Epithelial cell of prostate (primary cell): ENCODE measurements at places on chromosomes 4 and X.

- DNase-seq = no peak
Measured at GRCh38 chrX:70494441-70494840, 49.8 kb downstream of the DLG3 start.

DNA sequence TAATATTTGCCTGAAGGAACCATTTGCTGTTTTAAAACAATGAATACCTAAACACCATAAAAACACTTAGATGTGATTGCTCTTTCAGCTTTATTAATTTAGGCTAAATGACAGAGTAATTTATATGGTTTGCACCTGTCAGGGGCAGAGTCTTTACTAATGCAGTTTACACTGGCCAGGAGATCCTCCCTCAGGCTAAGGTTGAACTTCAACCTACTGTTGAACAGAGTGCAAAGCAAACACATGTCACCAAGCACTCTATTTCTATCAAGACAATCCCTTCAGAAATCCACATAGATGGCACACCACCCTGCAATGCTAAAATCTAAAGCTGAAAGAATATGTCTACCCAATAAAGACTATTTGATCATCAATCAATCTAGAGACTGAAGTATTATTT is 147.3 kb downstream of the KLHL13 start:
- no peak for DNase-seq

DNA sequence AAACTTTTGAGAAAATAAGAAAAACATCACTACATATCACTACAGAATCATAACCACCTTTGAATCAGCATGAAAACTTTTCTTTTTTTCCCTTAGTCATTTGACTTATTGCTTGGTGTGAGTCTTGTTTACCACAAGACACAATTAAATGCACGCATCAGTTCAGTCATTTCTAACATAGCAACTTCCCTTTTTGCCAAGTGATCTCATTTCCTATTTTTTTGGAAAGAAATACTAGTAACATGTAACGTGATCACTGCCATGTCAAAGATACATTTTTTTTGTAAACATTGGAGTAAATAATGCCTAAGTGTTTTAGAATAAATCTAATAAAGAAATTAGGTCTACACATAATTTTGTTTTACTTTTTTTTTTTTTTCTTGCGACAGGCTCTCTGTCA is 5.1 kb upstream of the CXCL8 start:
- no peak for DNase-seq

DNA sequence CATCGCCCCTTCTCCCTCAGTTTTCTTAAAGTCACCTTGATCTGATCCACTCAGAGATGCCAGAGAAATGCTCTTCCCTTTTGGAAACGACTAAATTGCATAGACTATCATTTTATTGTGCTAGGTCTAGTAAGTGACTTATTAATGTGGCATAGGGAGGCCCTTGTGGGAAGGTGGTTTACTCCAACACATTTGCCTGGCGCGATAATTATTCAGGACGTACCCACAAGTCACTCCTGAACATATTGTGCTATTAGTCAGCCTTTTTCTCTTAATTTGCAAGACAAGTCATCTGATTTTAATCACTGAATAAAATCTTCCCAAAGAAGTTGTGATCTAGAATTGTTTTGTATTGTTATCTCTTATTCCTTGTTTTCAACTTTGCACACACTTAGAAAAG is 7.6 kb downstream of the ENPEP start:
- DNase-seq = no peak

DNA sequence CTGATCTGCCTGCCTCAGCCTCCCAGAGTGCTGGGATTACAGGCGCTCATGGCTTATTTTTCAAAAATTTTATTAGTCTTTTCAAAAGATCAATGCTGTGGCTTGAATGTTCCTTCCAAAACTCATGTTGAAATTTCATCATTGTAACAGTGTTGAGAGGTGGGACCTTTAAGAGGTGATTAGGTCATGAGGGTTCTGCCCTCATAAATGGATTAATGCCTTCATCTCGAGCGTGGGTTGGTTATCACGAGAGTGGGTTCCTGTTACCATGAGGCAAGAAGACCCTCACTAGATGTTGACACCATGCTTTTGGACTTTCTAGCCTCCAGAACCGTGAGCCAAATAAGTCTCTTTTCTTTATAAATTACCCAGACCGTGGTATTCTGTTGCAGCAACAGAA is 30.3 kb downstream of the EIF2S3 start:
- no peak for DNase-seq

- DNase-seq = no peak
Measured at GRCh38 chrX:46686003-46686645, 72.8 kb downstream of the SLC9A7 start.

GRCh38 chrX:123773258-123773988 is 40.6 kb upstream of the THOC2 start:
- DNase-seq = no peak

GRCh38 chrX:55486736-55487135 is 2.9 kb downstream of the USP51 start:
- peak; percentile 16 for DNase-seq

DNA sequence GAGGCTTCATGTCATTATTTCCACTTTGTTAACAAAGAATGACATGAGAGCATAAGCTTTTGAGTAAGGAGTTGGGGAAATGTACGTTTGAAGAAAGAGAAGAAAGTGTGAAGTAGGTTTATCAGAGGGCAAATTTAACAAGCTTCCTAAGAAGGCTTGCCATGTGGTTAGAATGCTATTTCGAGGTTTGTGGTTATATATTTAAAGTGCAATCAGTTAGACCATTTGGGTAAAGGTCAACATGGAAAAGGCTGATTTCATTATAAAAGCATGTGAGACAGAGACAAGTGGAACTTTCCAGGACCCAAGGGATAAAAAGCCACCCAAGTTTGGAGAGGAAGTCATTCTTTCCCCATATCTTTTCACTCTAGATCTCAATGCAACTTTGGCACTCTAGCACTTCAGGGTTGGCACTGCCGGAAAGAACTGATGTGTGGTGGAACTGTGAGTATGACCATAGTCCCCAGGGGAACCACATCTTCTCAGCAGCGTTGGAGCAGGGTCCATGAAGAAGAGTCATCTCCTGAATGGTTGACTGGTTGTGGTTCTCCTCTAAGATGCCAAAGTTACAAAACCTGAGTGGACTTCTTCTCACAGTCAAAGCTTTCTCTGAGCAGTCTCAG is 529.9 kb downstream of the MID1IP1 start:
- DNase-seq = no peak

DNA sequence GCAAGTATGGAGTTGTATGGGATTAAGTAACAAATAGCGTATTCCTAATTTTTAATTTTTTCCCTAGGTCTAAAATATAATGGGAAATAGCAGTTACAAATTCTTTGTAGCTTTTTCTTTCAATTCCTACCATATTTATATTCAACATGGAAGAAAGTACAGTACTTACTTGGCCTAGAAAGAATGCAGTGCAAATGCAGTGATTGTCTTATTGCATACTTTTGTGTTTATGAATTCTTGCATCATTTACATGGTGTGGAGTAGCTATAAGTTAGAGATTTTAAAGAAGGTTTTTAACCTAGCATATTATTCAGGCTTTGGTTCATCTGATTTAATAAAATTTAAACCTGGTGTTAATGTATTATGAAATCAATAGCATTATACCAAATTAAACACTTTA is 263.3 kb downstream of the BMPR1B start:
- no peak for DNase-seq
